Activated T-cell treated with anti-CD3 and anti-CD28 coated beads for 4 hours (primary cell): ENCODE measurements at places on chromosomes 4 and X.

- peak; percentile 60 for DNase-seq
Measured at GRCh38 chrX:49002091-49002935, at the start of gene GRIPAP1. GRIPAP1 (minus strand) TSS chrX:49002264; CDS start chrX:49002229, 35 bp downstream.

- DNase-seq = no peak
Measured at GRCh38 chr4:26837993-26838842, 22.4 kb upstream of the STIM2 start.

- no peak for DNase-seq
Measured at GRCh38 chr4:88320224-88320779, 35.9 kb upstream of the PPM1K start.

- peak; percentile 47 for DNase-seq
Measured at GRCh38 chrX:150482537-150483206, 85.7 kb upstream of the MTM1 start.

DNA sequence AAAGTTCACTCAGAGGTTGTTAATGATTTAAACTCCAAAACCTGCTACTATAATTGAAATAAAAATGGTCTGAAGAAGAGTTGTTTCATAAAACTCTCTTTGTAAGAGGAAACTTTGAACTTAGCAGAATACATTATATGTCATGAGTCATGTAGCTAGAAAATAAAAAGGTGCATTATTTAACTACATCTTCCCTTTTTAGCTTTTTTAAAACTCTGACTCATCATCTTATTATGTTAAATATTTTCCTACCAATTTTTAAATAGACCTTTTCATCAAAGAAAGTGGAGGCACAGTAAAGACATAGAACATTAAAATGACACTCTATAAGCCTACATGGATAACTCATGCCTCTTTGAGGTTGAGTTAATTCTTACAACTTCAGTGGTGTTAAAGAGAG lies 1.2 kb upstream of the ZNF827 start:
- no peak for DNase-seq

- DNase-seq = no peak
Measured at GRCh38 chrX:10381193-10381592, 224.4 kb downstream of the CLCN4 start.

- no peak for DNase-seq
Measured at GRCh38 chr4:124903995-124904722, 191.6 kb upstream of the ANKRD50 start.

GRCh38 chrX:43566170-43566569 lies 89.9 kb upstream of the MAOA start:
- no peak for DNase-seq

- DNase-seq = no peak
Measured at GRCh38 chr4:2096073-2096609, 37.0 kb downstream of the NAT8L start.

GRCh38 chr4:159103384-159103990 lies 608 bp downstream of the RAPGEF2 start:
- peak; percentile 3 for DNase-seq

DNA sequence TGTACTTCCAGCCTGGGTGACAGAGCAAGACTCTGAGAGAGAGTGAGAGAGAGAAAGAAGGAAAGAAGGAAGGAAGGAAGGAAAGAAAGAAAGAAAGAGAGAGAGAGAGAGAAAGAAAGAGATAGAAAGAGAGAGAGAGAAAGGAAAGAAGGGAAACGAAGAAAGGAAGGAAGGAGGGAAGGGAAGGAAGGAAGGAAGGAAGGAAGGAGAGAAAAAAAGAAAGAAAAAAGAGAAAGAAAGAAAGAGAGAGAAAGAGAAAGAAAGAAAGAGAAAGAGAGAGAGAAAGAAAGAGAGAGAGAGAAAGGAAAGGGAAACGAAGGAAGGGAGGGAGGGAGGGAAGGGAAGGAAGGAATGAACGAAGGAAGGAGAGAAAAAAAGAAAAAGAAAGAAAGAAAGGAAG lies 238.6 kb downstream of the ASMT start:
- DNase-seq = no peak

- DNase-seq = no peak
Measured at GRCh38 chrX:44585866-44586265, 43.2 kb upstream of the FUNDC1 start.

GRCh38 chr4:19945501-19945900 lies 306.2 kb upstream of the SLIT2 start:
- DNase-seq = no peak

GRCh38 chr4:40875507-40876150 lies 125.9 kb downstream of the NSUN7 start:
- no peak for DNase-seq

DNA sequence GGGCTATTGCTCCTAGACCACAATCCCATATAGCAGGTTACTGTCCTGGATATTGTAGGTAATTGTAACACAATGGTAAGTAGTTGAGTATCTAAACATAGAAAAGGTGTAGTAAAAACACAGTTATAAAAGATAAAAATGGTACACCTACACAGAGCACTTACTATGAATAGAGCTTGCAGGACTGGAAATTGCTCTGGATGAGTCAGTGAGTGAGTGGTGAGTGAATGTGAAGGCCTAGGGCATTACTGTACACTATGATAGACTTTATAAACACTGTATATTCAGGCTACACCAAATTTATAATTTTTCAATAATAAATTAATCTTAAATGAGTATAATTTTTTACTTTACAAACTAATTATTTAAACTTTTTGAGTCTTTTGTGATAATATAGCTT lies 425.7 kb downstream of the PABPC4L start:
- no peak for DNase-seq

DNA sequence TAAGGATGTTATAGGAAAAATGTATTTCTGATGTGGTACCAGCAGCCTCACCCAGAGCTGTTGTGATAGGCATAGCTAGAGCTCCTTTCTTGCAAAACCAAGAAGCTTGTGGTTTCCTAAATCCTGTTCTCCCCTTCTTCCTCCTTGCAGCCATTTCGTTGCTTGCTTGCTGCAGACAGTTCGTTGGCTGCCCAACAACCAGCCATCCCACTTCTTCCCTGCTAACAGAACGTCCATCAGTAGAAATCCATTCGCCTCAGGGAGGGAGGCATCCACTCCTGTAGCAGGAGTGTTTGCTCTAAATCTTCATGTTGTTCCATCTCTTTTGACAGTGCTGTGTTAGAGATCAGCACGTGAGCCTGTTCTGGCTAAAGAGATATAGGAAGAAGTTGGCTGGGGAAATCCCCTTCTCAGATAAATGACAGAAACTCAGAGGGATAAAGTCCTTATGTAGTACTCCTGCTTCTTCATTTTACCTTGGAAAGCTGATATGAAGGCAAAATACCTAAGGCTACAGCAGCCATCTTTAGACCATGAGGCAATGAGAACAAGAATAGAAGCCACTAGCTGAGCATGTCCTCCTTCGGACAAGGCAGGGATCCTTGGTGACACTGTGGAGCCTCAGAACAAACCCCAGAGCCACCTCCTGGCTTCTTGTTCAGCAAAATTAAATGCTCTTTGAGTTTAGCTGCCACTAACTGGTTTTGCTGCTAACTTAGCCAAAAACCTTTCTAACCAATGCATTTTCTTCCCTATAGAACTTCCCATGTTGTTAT lies 68.4 kb upstream of the RELL1 start:
- DNase-seq = no peak

DNA sequence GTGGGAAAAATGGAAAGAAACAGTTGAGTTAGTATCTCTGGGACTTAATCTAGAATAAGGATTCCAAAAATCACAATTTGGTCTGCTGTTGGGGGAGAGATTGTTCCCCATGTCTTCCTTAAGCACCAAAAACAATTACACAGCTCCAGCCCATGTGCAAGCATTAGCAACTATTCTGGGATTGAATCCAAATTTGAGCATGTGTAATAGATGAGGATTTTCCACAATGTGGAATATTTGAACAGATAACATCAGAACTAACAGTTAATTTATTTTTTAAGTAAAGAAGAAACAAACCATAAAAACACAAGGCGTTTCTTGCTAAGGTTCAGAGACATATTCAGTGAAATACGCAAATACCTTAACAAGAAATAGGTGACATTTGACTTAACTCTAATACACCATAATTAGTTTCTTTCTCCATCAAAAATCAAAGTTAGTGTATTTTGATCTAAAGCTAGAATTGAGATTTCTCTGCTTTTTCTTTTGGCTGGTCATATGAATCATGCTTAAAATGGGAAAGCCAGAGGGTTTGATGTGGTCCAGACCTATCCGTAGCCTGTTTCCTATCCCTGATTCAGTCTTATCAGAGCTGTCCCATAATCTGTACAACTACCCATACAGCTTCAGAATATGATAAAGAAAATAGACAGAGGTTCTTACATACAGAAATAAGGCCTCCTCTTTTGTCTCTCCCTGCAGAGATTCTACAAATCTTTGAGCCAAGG lies 413.4 kb downstream of the PACRGL start:
- no peak for DNase-seq

DNA sequence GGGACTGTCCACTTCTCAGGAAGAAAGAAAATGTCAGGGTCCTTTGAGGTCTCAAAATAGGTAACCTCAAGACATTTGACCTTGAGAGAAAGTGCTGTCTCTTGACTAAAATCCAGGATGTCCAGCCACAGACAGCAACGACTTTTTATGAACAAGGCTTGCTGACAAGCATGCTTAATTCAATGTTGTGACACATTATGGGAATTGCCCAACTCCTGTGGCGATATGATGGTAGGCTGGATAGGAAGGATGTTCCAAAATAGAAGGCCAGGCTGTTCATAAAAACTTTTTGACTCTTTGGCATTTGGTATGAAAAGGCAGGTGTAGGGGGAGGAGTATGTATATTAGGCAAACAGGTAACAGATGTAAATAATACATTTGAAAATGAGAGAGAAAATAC lies 50.8 kb upstream of the EDNRA start:
- no peak for DNase-seq

- DNase-seq = no peak
Measured at GRCh38 chr4:165207016-165207430, 338 bp upstream of the KLHL2 start.

DNA sequence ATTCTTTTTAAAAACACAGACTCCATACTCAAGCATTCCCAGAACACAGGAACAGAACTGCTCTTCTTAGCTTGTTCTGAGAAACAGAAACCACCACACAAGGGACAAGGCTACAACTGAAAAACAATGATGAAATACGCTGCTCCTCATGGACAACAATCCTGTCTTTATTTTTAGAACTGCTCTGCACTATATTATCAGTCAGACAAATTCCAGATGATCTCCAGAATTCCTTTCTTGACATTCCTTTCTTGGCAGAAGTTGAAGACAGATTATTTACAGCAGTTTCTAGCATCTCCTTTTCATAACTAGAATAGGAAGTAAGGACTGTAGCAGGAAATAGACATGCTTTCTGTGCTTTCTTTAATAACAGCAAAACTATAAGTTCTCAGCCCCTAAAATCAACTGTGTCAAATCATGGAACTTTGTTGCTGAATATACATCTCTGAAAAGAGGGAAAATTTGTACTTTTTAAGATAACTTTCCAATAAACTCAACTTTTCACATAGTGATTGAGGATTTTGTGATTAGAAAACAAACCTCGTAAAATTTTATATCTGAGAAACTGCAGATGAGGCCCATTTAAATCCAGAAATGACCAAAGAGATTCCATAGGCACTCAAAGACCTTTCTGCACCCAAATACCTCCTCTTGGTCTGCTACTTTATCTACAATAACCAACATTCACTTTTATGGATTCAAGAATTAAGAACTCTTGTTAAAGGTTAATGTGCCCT lies 35.9 kb downstream of the ANTXR2 start:
- DNase-seq = no peak

DNA sequence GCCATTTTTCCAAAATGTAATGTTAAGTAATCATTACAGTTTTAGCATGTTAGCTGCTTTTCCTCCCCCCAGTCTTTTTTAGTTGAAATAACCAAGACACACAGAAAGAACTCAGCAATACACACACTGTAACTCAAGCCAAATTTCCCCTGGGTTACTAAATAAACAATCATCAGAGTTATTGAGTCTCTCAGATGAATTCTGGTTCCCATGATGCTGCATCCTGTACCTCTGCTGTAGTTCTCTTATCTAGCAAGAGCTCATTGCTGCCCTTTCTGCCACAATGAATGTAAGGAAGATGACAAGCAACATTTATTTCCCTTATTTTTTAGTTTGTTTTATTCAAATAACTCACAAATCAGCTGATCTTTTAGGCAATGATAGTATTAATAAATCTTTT lies 185.1 kb downstream of the ARHGAP6 start:
- DNase-seq = no peak

DNA sequence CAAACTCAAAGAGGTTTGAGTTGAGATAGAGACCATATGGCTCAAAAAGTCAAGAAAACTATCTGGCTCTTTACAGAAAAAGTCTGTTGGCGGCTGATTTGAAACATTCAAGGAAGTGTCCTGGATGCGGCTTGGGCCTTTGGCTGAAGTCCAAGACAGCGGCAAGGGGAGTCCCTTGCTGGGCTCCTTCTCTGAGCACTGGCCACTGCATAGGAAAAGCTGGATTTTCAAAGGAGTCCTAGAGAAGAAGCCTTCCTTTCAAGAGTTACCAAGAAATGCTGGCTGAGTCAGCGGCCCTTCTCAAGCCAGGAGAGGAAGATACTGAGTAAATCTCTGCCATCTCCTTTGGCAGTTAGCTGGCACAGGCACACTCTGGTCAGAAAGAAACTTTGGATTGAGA lies 12.1 kb downstream of the APLN start:
- no peak for DNase-seq

DNA sequence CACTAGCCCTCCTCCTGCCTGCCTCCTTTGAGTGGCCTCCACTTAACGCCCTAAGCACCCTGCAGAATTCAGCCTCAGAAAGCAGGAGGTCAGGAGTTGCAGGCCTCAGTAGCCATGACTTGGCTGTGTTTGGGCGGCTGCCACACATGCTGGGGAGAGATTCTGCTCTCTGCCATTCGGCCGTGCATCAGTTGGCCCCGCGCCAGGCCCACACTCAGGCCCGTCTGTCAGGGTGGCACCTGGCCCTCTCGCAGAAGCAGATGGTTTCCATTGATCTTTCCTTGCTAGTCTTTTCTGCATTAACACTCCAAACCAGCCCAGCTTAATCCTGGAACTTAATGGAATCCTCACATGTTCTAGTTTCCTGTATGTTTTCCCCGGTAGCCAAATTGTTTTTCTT lies 30.7 kb upstream of the ATP6AP2 start:
- no peak for DNase-seq

DNA sequence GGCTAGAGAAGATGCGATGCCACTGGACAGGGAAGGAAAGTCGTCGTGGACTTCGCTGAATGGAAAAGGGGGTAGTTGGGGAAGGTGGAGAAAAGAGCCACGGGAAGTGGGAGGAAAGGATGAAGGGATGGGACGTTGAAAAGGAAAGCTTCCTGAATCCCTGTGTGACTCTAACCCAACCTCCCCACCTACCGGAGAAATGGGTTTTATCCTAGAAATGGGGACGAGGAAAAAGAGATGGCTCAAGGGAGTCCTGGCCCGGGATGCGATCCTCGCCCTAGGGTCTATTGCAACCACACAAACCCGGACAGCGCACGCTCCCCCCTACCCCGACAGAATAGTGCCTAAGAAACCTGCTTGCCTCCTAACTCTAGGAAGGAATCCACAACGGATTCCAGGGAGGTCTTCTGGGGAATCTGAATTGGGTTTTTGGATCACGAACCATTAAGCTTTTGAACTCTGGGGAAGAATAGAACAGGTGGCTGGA lies 738 bp upstream of the TSPAN5 start:
- DNase-seq = no peak

GRCh38 chrX:56783996-56784620 lies 55.1 kb downstream of the NBDY start:
- no peak for DNase-seq
